Activated CD8-positive, alpha-beta T cell treated with anti-CD3 and anti-CD28 coated beads for 36 hours (primary cell): ENCODE measurements at places on chromosomes 13 and 19.
A peak's percentile ranks its signal among the peaks of the same experiment; 100 is the strongest.

DNA sequence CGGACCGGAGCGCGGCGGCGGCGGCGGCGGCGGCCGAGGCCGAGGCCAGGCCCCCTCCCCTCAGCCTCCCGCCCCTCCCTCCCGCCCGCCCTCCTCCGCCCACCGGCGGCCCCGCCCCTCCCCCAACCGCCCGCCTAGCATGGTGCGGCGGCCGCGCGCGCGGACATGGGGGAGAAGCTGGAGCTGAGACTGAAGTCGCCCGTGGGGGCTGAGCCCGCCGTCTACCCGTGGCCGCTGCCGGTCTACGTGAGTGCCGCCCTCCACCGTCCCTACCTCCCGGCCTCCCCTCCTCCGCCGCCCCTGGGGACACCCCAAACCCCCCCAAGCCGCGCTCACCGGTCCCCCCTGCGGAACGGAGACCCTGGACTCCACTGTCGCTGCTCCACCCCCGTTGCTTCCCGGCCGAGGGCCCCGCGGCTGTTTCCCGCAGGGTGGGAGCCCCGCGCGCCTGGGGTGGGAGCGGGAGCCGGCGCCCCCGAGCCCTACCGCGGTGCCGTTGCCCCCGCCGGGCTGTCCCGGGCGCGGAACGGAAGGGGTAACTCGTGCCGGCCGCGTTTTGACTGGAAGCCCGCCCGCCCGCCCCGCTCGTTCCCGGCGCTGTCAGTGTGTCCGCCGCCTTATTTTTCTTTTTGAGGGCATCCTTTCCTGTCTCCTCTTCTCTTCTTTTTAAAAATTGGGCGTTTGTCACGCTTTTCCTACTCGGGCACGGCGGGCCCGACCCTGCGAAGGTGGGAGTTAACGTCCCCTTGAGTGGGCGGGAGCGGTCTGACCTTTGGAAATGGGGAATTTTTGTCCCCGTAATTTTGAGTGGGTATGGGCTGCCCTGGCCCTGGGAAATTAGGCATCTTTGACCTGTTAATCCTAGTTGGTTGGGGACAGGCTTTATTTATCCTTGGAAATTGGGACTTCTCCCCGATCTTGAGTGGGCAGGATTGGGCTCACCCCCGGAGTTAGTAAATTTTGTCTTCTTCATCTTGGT is 576 bp downstream of the DOT1L start:
- DNase-seq, result peak; percentile 54

GRCh38 chr13:65965501-65965900 is 1264.6 kb downstream of the PCDH9 start:
- no peak for DNase-seq

DNA sequence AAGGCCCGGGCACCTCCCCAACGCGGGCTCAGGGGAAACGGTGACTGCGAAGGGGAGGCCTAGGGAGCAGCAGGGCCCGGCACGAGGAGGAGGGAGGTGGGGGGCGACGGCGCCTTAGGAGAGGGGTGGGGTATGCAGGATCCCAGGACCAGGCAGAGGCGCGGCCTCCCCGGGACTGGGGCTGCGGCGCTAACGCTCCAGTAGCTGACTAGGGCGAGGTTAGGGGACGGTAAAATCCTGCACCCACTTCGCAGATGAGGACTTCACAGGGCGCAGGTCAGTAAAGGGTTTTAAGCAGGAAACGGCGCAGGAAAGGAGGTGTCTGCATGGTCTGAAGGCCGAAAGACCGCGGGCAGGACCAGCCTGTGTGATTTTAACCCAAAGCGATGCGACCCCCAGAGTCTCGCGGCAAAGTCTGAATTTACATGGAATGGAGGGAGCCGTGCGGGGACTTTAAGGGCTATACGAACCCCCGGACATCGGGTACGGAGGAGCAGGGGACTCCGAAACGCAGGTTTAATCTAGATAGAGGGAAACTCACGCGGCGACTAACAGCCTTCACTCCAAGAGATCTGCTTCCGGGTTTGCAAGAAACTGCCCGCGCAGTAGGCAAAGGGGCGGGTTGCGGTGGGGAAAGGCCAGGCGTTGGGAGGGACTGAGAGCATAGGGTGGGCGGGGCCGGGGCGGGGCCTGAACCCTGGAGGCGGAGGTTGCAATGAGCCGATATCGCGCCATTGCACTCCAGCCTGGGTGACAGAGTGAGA is at the start of gene ZNF665:
Gene ZNF665, minus strand, starts transcription at position 588 of the 764 bp plus-strand sequence. CDS start 10,460 bp downstream, outside the sequence.
- DNase-seq, result peak; percentile 93

GRCh38 chr13:24074678-24075077 is 85.8 kb upstream of the SPATA13 start:
- no peak for DNase-seq

DNA sequence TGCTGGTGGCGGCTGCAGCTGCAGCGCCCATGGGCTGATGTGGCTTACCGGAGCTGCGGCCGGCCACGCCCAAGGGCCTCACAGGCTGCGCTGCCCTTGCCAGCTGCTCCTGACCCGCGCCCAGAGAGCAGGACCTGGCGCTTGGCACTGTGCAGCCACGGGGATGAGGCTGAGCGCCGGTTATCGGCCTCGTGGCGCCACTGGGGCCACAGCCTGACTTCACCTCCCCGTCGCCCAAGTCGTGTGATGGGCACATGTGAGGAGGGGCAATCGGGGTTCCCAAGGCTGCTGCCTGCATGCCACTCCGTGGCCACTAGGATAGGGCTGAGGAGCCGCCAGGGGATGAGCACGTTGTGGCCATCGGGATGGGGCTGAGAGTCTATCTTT is 77.2 kb upstream of the PABPC3 start:
- no peak for DNase-seq

DNA sequence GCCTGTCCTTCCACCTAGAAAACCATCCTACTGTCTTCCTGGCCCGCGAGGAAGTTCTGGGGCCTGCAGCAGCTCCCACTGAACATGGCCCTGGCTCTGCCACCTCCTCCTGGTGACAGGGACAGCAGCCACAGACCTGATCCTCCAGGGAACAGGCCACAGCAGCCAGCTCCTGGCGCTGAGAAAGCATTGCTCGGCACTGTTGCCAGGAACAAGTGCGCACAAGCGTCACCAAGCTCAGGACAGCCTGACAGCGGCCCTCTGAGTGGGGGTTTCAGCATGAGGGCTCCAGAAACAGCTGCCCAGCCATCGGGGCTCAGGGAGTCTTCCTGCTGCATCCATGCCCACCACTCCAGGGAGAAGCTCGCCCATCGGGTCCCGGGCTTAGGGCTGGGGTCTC is 21.9 kb downstream of the AP3D1 start:
- DNase-seq, result no peak

GRCh38 chr13:31818236-31818635 is 78.9 kb downstream of the RXFP2 start:
- DNase-seq, result no peak

GRCh38 chr13:42569576-42570344 is 4.2 kb upstream of the TNFSF11 start:
- DNase-seq, result no peak

GRCh38 chr19:3369337-3370213 is 3.2 kb downstream of the NFIC start:
- DNase-seq, result peak; percentile 35

GRCh38 chr19:47447470-47448359 is 24.0 kb downstream of the SLC8A2 start:
- DNase-seq, result peak; percentile 81

GRCh38 chr13:41017817-41018601 is 1.1 kb downstream of the ELF1 start:
- DNase-seq, result no peak

GRCh38 chr19:29943615-29944014 is 1.6 kb downstream of the URI1 start:
- DNase-seq, result no peak

- DNase-seq, result no peak
Measured at GRCh38 chr13:20006206-20006605, 47.7 kb downstream of the ZMYM2 start.

GRCh38 chr19:14116525-14116917 is 1.0 kb downstream of the PRKACA start:
- no peak for DNase-seq

GRCh38 chr19:35279985-35280821 is 2.1 kb upstream of the HAMP start:
- DNase-seq, result no peak

- no peak for DNase-seq
Measured at GRCh38 chr19:7564866-7565265, 29.3 kb downstream of the PNPLA6 start.

DNA sequence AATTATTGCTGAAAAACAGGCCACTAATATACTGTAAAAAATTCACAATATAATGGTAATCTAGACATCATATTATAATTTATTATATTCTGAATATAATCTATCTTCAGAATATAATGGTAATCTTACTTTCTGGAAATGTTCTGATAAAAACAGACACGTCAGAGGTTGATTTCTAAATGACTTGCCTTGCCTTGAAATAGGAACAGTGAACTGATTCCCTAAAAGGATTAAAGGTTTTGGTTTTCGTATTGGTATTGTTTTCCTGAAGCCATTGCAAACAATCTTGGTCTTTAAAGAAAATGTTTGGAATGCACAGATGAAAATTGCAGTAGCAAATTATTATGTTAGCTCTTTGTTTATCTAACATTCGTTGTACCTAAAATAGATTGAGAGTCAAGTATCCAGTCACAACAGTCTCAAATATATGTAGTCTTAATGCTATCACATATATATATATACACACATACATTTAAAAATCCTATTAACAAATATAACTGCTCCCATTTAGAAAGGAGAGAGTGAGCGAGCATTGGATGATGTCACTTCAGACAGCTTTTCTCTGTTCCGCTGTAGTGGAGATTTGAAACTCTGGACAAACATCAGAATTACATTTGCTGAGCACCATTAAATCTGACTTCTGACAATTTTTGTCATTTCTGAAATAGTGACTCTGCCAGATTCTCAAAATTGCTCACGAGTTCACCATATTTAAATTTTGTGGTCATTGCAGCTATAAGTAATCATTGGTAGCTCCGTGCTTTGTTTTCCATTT is 1.7 kb downstream of the ITM2B start:
- DNase-seq, result no peak

- no peak for DNase-seq
Measured at GRCh38 chr13:100273552-100273951, 184.7 kb downstream of the PCCA start.

DNA sequence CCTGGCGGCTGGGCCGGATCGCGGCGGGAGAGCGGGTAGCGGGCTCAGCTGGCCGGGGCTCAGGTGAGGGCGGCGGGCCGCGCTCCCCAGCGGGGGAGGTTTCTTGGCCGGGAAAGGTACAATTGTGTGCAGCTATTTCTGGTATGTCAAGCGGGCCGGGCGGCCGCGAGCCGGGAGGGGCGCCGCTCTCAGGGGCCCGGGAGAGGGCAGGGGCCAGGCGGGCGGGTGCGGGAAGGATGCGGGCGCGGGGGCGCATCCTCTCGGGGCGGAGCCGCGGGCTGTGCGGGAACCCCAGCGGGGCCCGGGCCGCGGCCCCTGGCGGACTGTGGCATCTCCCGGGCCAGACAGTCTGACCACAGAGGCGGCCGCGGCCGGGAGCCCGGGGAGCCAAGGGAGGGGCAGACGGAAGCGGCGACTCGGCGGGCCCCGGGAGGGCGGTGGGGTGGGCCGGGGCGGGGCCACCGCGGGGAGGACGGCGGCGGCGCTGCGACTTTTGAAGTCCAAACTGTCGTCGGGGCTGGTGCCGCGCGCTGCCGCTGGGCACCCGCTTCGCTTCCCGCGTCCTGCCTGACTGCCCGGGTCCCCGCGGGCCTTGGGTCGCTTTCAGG is at the start of gene LMO7:
Gene LMO7, plus strand, starts transcription at position 503 of the 608 bp plus-strand sequence. CDS start 328 bp downstream, outside the sequence.
- DNase-seq, result peak; percentile 44

DNA sequence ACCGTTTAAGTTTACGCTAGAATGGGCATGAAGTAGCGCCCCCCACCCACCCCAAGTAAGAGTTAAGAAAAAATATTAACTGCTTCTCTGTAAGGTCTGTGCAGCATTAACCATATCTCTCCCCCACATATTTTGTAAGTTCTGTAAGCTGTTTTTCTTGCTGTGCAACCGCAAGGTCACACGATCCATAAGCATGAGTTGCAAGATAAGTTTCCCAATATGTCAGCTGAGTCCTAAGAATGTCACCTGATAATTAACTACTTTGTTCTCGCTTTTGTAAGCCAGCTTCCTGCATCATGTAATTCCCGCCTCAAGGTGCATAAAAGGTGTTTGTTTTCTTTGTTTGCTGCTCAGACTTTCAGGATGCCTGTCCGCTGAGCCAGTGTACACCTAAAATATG is 187.0 kb downstream of the MYO16 start:
- no peak for DNase-seq

GRCh38 chr13:46575301-46575771 is 22.4 kb downstream of the LRCH1 start:
- DNase-seq, result peak; percentile 48

DNA sequence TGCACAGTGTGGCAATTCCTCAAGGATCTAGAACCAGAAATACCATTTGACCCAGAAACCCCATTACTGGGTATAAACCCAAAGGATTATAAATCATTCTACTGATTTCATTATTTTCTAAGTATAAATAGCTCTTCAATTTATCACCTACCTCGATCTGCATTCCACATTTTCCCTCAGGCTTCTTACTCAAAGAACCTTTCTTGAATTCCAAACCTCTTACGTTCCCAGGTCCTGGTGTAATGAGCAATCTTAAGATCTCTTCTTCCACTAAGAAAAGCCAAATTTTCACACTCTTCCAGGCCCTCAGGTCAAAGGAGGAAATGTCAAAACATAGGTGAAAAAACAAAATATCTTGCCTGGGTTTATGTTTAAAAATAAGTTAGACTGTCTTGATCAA is 237.3 kb upstream of the GPC6 start:
- no peak for DNase-seq

GRCh38 chr19:28456708-28457320 is 756.1 kb downstream of the UQCRFS1 start:
- no peak for DNase-seq

DNA sequence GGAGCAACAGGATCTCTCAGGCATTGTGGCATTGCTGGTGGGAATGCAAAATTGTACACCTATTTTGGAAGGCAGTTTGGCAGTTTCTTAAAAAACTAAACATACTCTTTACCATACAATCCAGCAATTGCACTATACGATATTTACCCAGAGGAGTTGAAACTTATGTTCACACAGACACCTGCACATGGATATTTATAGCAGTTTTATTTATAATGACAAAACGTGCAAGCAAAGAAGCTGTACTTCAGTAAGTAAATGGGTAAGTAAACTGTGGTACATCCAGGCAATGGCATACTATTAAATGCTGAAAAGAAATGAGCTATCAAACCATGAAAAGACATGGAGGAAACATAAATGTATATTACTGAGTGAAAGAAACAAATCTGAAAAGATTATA is 71.6 kb upstream of the UBAC2 start:
- DNase-seq, result no peak

DNA sequence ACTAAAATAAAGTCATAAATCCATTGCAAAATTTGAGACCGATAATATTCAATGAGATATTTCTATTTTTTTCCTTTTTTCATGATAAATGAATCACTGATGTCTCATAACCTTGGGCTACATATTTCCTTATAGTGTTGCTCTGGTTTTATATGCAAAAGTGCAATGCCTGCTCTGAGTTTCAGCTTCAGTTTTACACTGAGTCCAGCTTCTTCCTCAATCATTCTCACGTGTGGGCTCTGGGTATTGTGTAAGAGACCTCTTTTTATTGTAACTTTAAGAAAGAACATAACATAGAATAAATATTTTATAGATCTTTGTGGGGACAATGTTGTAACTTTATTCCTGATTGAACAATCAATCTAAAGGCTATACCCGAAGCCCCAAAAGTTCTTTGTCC is 280.2 kb upstream of the EDNRB start:
- no peak for DNase-seq
